ENCODE measurements at places on chromosomes 7 and 10.

- DNase-seq: no peak
Measured at GRCh38 chr7:78002021-78002420, 203.4 kb downstream of the PHTF2 start.

- no peak for DNase-seq
Measured at GRCh38 chr10:31574577-31574976, 255.6 kb downstream of the ZEB1 start.

DNA sequence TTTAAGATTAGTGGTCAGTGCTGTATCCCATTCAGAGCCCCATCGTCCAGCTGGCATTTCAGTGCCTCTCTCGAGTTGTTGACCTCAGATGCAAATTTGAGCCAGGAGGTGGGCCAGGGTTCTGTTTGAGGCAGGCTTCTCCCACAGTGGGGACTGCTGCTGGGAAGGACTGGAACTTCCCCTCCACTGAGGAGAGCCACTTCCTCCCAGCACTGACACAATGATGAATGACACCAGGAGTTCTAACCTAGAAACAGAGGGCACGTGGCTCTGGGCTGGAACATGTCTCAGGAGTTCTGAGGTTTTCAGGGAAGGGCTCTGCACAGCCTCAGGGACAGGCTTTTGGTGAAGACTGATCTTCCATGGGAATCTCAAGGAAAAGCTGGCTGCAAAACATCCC is 18.3 kb upstream of the BTBD16 start:
- DNase-seq: no peak

DNA sequence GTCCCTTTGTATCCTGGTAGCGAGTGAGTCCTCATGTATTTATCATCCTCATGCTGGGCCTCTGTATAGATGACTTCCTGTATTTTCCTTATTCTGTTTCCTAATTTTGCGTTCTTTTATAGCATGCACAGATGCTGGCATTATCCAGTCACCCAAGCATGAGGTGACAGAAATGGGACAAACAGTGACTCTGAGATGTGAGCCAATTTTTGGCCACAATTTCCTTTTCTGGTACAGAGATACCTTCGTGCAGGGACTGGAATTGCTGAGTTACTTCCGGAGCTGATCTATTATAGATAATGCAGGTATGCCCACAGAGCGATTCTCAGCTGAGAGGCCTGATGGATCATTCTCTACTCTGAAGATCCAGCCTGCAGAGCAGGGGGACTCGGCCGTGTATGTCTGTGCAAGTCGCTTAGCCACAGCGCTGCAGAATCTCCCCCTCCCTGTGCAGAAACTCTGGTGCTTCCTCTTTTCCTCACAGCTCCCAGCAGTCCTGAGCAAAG is 183.1 kb upstream of the PRSS58 start:
- DNase-seq: no peak

GRCh38 chr7:46247664-46248063 is 326.6 kb upstream of the IGFBP3 start:
- no peak for DNase-seq

DNA sequence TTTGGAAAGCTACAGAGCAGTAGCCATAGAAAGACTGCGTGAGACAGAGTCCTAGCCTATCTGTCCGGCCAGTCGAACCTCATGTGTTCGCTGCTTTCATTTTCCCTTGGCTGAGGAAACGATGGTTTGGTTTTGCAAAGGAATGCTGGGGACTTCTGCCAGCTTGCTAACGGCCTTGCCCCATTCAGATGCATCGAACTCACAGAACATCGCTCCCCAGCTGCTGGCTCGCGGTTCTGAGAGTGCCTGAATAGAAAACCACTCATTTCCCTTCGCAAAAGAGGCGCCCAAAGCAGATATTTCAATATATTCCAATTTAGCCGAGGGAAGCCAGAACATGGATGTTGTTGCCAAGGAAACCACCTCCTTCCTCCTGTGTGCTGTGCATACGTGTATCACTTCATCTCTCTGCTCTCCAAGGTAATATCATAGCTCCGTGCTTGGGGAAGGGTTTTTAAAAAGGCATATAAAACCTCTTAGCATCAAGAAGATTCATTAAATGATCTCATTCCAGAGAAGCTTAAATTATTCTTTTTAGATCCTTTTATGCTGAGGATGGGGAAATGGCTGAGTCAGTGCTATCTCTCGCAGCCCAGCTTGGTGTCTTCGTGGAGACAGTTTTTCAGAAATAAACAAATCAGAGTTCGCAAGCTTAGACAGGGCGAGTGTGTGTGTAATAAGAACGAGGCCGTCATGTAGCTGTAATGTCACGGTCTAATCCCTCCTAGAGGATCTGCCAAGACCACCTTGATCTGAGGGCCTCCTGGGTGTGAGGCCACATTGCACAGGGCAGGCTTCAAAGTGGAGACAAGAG is 215.2 kb downstream of the RPS24 start:
- DNase-seq: peak; percentile 73

- no peak for DNase-seq
Measured at GRCh38 chr7:151675196-151675920, 155.7 kb upstream of the RHEB start.

DNA sequence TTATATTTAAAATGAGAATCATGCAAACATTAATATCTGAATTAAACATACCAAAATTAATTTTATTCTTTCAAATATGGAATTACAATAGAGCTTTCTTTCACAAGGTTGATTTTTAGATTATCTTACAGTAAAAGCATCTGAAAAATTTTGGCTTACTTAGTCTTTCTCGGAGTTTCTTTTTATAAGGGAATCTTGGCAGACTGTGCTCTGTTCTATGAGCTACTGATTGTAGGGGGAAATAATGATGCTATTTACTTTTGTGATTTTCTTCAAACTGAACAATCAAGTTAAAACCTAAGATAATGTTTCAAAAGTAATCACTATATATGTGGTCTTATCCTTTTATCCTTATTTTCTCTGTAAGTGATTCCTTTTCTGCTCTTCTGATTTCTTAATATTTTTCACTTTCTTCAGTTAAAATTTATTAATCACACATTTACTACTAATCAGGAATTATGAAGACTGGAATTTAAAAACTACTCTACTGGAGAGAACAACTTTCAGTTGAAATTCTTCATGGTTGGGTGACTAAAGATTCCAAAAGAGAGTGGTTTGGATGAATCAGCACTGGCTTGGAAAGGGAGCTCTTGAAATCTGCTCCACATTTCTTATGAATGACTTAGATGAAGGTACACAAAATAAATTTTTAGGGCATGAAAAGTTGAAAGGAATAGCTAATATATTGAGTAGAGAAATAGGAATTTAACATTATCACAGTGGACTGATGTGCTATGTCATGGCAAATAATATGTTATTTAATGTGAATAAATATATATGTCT is 103.9 kb downstream of the PPP1R9A start:
- DNase-seq: peak; percentile 89

- DNase-seq: peak; percentile 79
Measured at GRCh38 chr7:20260223-20260622, 43.0 kb upstream of the MACC1 start.
